ENCODE measurements at places on chromosomes 4 and X. TPM values are rescaled to one million over a fixed set of nuclear protein-coding genes. Genes with fewer than 3 reads are reported as not detected.

Gene VSIG4
- total RNA-seq: not detected

Gene PPP1R3F
- 6.6 TPM for total RNA-seq

Gene TEX13B
- total RNA-seq: not detected

Gene TRIM75
- total RNA-seq: not detected

Gene STOX2
- total RNA-seq: 1.6 TPM

Gene GSX2
- total RNA-seq: not detected

Measured in chondrocyte (in vitro differentiated cells).